Fibroblast of skin of right quadriceps (primary cell): ENCODE measurements at places on chromosomes 6 and 20.

- no peak for DNase-seq
Measured at GRCh38 chr20:3250091-3250504, 11.1 kb upstream of the SLC4A11 start.

- DNase-seq = no peak
Measured at GRCh38 chr20:33890557-33890956, 79.4 kb downstream of the CHMP4B start.

DNA sequence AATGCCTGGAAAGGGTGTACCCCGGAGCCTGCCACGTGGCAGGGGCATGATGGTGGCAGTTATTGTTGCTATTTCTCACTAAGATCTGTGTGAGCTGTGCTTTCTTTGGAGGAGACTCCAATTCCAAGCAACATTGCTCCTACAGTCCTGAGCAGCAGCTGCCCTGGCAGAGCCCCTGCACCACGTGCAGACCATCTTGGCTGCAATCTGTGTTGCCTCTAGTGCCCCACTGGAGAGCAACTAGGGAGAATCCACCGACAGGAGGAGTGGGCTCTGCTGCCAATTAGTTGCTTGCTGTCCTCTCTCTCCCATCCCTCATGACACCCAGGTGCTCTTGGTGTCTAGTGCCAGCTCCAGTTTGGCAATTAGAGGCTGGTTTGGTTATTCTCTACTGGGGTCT, 116.0 kb downstream of the PXDC1 start:
- DNase-seq = no peak

GRCh38 chr6:125356884-125357283, 55.1 kb upstream of the HDDC2 start:
- DNase-seq = no peak

DNA sequence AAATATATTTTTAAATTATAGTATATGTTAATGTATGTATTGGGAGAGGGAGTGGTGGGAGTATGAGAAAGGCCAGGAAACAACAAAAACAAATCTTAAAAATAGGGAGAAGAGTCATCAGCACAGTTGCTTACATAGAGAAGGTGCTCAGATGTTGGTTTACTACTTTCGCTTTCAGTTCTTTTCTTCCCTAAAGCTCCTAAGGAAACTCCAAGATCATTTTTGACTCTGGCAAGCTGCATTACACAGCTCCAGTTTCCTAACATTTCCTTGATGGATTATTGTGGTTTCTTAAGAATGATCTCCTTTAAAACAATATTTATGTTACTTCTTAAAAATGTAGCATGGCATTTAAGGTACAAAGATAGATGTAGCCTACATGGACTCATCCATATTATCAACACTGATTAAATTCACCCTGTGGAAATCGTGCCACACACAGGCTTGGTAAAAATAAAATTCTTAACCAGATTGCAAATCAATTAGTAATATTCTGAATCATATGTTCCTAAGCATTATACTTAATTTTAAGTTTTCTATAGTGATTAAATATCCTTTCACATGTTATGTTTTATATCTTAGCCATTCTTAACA, 118.0 kb upstream of the MAN1A1 start:
- DNase-seq = peak; percentile 28
